ENCODE measurements at places on chromosomes 13 and 19. TPM values are rescaled to one million over a fixed set of nuclear protein-coding genes. Genes with fewer than 3 reads are reported as not detected.

MCEMP1 gene
- total RNA-seq: not detected

WDR62 gene
- 5.3 TPM for total RNA-seq

DNA sequence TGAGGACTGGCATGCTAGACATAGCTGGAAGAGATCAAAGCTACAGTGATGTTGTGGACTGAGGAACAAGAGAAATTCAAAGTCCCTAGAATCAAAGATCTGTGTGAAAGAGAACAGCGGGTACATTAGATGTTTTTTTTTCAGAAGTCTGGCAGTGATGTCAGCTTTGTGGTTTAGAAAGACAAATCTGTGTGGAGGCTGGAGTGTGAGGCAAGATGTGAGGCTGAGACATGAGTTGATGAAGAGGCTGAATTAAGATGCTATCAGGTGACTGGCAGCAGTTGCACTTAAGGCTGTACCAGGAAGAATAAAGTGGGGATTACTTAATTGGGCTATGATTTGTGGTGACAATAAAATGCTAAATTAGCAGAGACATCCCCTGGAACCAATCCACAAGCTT is 46.5 kb downstream of the DNAJC3 start:
- DNase-seq: no peak

DNA sequence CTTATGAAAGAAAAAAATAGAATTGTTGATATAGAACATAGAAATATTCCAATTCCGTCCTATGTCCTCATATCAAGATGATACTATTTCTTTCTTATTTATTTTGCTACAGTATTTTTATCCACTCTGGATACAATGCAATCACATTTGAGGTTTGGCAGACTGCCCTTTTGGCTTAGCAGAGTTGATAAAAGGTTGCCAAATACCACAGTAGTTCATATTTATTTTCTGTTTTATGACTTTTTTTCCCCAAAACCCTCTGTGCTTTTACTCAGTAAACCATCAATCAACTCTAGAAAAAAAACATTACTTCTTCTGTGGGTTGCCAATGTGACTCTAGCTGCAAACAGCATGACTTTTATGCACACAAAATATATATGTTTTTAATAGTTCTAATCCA is 424.5 kb downstream of the PCDH9 start:
- peak; percentile 65 for DNase-seq

NAPSA gene
- total RNA-seq: 0.48 TPM
